ENCODE measurements at places on chromosomes 7 and 10.

DNA sequence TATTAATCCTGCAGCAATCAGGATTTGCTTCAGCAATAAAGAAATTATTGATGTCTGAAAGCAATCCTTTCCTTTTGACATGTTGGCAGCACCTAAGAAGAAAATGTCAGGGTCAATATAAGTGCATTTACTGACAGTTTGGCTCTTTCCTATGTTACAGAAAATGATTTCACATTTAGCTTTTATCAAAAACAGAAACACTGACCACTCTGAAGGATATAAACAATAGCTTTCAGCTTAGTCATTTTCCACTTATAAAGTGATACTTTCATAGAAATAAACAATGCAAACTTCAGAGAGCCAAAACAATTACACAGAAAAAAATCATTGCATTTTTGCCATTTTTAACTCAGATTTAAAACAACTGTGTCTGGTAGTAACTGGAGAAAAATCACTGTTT is 325.6 kb upstream of the KAT6B start:
- no peak for DNase-seq

- DNase-seq = no peak
These were observed 256.6 kb upstream of the KLF6 start for GRCh38 chr10:4041635-4042034.

GRCh38 chr10:88544140-88544870 is 38.8 kb downstream of the RNLS start:
- DNase-seq = no peak

GRCh38 chr10:21705828-21706176 is 171.8 kb downstream of the MLLT10 start:
- no peak for DNase-seq

DNA sequence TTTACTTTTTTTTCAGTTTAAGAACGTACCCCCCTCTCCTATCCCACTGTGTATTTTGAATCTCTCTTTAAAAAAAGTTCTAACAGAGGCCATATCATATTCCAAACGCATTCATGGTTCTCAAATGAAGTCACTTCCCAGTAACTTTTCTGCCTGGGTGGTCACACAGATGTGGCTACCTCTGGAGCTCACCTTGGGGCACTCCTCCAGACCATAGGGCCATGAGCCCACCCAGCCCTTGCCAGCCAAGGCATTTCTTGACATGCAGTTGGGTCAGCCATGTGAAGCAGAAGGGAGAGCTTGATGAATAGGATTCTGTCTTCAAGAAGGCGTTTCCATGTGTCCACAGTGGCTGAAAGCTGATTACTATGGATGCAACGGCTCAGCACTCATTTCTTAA is 239.3 kb downstream of the RAB11FIP2 start:
- no peak for DNase-seq

DNA sequence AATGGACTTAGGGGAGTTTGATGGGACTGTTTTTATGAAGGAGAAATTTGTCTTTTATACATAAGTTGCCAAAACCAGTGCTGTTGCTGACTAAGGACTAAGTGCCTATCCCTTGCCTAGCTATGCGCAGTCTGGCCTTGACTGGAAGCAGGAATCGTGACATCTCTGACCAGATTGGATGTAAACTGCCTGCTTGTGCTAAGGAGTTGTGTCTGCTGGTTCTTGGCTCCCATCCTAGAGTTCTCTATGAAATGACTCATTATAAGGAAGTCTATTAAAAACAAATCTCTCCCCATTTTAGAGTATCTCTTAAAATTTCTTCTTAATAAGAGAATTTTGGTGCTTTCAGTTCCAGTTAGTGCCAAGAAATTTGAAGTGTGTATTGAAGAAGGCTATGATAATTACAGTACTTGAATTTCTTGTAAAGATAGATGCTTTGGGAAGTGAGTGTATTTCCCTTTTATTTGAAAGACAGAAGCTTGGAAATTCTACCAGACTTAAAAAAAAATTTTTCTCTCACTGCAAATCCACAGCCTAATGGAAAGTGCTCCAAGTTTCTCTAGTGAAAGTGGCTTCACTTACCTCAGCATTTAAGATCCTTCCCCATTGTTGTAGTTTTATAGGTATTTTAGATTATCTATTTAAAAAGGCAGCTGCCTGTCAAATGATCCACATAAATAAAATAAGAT is 77.6 kb downstream of the BICC1 start:
- DNase-seq = no peak

DNA sequence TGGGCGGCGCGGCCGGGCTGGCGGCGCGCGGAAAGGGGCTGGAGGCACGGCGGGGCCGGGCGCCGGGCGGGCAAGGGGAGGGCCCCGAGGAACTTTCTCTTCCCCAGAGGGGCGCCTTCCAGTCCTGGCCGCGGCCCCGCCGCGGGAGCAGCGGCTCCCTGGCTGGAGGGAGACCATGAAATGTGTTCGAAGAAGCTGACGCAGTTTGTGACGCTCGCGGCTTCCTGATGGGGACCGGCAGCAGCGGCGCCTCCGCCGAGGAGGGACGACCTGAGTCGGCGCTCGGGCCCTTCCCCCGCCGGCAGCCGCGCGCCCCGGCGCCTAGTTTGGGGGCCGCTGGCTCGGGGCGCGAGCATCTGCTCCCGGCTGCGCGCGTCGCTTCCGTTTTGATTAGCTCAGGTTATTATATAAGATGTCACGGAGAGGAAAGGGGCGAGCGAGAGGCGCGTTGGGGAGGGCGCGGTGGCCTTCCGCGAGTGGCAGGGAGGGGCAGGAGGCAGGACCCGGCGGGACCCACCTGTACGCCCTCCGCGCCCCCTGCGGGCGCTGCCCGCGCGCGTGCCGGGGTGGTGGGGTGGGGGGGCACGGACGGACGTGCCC is 57.1 kb upstream of the PCGF5 start:
- DNase-seq = peak; percentile 63

DNA sequence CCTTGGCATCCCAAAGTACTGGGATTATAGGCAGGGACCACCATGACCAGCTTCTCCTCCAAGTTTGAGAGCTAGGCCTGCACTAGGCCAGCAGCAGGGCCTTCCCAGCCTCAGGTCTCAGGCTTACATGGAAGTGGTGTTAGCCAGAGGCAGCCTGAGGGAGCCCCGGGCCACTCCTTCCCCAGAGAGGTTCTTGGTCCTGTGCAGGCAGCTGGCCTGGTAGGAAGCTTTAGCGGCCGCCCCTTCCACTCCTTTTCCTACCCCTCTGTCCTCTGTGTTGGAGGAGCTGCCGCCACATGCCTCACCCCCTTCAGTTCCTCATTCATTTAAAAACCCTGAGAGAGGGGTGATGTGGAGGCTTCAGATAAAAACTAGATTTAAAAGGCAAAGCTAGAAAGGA is 40.3 kb downstream of the TSPAN15 start:
- DNase-seq = no peak

GRCh38 chr7:85074-85882 is 107.1 kb upstream of the FAM20C start:
- no peak for DNase-seq

- peak; percentile 21 for DNase-seq
These were observed 711 bp downstream of the FAM221A start for GRCh38 chr7:23680414-23681405.
